Effector CD8-positive, alpha-beta T cell (primary cell): ENCODE measurements at places on chromosomes 3 and 15.

DNA sequence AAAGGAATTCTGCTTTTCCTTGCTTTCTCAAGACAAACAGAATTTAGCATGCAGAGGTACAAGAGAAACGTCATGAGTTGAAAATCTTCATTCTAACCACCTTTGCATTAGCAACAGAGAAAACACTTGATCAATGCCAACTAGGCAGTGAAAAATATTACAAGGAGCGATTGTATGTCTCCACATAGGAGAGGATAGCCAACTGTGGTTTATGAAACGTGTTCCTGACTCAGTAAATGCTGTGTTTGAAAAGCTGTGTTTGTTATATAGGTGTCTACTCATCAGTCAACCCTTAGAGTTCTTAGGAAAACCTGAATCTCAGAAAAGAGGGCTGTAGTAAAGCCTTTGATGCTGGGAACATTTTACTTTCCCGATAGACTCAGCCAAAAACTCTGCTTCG is 102.4 kb downstream of the FRMD4B start:
- no peak for DNase-seq

DNA sequence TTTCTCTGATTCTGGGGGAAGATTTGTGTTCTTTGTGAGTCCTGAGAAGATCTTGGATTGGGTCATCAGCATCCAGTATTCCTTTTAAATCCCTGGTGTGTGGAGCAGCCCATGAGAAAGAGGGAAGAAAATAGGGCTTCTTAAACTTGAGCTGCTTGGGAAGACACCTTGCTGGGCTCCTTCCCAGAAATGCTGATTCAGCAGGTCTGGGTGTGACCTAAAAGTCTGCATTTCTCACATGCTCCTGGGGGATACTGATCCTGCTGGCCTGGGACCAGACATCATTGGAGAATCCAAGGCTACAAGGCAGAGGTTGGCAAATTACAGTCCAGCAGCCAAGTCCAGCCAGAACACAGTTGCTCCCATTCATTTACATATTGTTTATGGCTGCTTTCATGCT is 54.1 kb upstream of the CMTM7 start:
- DNase-seq, result no peak

GRCh38 chr15:53830707-53831386 is 71.4 kb upstream of the WDR72 start:
- DNase-seq, result no peak

DNA sequence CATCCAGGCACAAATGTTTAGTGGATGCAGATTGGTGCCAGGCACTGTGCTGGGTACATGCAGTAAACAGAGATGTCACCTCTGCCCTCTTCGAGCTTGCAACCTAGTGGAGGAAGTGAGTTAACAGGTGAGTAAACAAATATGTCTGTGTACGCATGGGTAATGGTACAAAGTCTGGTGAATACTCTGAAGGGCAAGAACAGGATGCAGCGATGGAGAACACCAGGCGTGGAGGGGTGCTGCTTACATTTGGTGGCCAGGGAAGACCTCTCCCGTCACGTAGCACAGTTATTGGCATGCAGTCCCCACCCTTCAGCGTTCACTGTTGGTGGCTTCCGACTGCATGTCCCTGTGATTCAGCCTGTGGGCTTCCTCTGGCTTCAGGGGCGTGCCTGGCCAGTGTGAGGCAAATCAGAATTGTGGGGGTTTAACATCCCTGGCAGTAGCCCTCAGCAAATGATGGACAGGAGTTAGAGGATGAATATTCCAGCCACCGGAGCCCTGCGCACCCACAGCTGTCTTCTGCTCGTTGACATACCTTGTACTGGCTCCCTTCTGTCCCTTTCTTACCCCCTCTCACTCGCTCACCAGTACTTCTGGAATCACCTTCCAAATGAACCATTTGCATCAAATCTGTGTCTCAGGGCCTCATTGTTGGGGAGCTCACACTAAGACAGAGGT is 9.1 kb upstream of the HDAC11 start:
- no peak for DNase-seq

DNA sequence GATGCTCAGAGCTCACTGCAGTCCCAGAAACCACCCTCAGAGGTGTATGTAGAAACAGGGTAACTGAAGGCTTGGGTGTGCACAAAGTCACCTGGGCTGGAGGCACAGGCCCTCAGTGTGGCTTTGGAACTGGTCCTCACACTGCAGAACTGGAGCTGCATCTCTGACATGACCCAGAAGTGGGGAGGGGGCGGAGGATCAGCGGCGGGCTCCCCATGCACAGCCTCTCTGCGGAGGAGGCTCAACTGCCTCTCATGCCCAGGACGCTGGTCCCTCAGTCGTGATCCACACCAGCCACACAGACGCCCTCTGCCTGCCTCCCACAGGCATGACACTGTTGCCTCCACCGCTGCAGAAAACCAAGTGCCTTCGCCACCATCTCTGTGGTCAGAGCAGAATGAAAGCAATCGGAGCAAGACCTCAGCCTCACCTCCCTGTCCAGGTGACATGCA is 73.7 kb downstream of the TM2D3 start:
- DNase-seq, result no peak

- DNase-seq, result no peak
Observed at GRCh38 chr3:194854206-194854605, 168.5 kb downstream of the FAM43A start.

GRCh38 chr3:53140847-53141845 is 10.9 kb upstream of the RFT1 start:
- DNase-seq, result no peak

GRCh38 chr3:173739726-173740125 is 342.2 kb downstream of the NLGN1 start:
- DNase-seq, result no peak

GRCh38 chr15:94411846-94412245 is 180.5 kb downstream of the MCTP2 start:
- no peak for DNase-seq

DNA sequence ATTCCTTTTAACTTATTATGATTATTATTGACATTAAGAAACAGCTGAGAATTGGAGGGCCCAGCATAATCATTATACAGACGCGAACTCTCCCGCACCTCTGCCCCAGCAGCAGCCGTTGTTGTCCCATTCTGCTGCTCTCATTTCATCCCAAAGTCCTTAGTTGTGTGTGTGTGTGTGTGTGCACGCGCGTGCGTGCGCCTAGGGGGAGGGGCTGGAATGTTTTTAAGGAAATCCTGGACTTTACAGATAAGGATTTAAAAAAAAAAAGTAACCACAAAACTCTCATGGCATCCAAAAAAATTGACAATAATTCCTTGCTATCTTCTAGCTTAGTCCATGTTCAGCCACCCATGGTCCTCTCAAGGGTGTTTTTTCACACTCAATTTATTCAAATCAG is 134.2 kb downstream of the WNT7A start:
- no peak for DNase-seq
